Fibroblast of lung (primary cell): ENCODE measurements at places on chromosomes 3 and 15.

DNA sequence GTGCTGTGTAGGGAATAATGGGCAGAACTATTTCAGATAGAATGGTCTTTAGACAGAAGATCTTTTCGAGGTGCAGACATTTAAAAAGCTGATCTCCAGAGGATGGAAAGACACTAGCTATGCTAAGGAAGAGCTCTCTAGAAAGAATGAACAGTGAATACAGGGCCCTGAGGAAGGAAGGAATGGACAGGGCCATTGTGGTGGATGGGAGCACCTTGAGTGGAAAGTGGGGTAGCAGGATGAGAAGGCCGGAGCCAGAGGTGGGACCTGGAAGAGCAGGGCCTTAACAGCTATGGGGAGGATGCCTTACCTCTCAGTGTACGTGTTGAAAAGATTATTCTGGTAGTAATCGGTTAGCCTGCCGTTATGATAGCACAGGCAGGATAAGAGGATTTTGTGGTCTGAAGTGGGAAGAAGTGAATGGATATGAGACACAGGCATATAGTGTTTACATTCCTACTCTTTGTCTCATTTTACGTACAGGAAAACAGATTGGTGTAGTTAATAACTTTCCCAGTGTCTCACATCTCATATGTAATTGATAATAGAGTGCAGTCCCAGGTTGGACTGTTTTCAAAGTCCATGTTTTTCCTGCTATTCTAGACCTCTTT lies 172.4 kb downstream of the KLHL25 start:
- peak; percentile 89 for DNase-seq

DNA sequence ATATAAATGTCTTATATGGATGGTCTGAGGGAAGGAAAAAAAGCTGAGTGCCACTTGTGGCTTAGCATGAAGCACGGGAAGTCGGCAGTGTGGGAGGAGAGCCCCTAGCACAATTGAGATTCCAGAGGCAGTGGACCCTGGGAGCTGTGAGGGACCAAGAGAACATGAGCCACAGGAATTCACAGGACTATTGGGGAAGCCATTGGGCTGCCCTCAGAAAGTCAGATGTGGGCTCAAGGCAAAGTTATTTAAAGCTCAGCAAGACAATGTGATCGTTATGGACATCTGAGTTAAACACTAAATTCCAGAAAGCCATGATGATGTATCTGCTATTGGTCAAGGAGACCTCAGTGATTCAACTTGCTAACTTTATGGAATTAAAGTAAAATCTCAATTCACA lies 380.8 kb upstream of the IL12A start:
- DNase-seq = peak; percentile 40

GRCh38 chr3:61172203-61172602 lies 79.0 kb downstream of the FHIT start:
- no peak for DNase-seq

GRCh38 chr3:62954580-62954979 lies 79.4 kb upstream of the CADPS start:
- DNase-seq = peak; percentile 36

- DNase-seq = no peak
Measured at GRCh38 chr3:38984110-38984509, 67.6 kb downstream of the SCN11A start.

- no peak for DNase-seq
Measured at GRCh38 chr3:78668302-78668701, 1099.5 kb downstream of the ROBO1 start.

- DNase-seq = no peak
Measured at GRCh38 chr15:60121845-60122244, 117.7 kb downstream of the FOXB1 start.

DNA sequence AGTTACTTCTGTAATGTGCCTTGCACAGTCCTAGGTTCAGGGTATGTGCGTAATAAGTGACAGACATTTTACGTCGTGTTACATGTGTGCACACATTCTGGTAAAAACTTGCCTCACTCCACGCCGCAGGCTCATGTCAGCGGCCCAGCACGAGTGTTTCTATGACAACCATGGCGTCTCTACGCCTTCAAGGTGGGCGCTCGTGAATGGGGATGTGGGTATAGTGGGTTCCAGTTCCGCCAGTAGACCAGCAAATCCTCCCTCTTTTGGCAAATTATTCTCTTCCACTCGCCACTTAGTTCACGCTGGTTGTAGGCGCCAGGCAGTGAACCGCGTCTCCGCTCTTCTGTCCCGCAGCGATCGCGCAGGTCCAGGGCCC lies 40.3 kb downstream of the CHST14 start:
- no peak for DNase-seq

DNA sequence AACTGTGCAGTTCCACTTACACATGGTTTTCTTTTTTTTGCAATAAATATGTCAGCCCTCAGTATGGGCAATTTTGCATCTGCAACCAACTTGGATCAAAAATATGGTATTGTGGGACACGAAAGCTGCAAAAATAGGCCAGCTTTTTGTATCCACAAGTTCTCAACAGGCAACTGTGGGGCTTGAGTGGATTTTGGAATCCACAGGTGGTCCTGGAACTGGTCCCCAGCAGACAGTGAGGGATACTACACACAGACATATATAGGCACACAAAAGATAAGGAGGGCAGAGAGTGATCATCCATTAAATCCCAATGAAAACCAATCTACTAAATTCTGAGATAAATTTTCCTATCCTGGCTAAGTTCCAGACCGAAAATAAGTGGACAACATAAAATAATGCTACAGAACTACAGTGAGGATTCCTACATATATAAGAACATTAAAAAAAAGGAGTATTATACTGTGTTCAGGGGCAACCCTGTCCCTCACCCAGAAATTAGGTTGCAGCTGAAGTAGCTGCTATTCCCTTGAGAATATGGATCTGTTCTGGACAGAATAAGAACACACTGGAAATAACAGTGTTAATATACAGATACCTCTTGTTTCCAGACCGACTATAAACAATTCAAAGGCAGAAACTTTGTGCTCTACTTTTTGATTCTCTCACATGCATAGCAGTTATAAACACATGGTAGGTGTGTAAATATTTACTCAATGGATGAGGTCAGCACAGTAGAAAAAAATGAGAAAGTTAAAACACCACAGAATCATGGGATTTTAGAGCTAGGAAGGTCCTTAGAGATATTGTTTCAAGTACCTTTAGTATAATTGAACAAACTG lies 25.4 kb downstream of the DENND4A start:
- DNase-seq = peak; percentile 63

GRCh38 chr3:115825046-115825445 lies 201.7 kb downstream of the GAP43 start:
- DNase-seq = no peak

GRCh38 chr15:74780523-74781430 lies 1.1 kb upstream of the CSK start:
- peak; percentile 19 for DNase-seq

GRCh38 chr15:50219820-50220219 lies 37.8 kb downstream of the SLC27A2 start:
- no peak for DNase-seq

DNA sequence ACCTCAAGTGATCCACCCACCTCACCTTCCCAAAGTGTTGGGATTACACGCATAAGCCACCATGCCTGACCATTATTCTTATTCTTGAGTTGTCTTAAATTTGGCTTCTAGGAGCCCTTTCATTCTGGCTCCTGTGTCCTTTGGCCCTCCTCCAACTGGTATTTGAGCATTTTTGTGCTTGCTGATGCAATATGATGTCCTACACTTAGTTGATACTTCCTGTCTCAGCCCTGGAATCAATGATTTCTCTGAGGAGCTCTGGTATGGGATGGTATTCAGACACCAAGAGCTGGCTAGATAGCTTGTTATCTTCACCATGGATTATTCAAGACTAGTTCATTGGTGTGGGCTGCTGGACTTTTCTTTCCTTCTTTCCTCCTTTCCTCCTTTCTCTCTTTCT lies 25.4 kb downstream of the ZNF621 start:
- DNase-seq = peak; percentile 20

DNA sequence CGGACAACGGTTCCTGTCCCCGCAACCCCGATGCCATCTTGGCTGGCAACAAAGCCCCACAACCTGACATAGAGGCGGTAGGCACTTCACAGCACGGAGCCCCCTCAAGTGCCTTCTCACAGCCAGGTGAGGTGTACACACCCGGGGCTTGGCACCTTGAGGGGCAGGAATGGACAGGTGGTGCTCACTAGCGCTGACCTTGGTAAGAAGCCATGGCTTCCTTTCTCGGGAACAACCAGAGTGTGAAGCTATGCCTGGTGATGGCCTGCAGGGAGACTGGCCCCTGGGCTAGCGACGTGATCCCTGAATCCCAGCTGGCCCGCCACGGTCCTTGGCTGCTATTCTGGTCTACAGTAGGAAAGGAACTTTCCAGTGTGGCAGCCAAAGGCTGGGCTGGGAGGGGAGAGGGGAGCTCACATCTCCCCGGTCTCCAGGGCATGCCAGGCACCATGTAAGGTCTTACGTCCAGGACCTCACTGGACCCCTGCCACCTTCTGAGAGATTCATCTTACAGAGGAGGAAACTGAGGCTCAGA lies 70.6 kb upstream of the RPL32 start:
- DNase-seq = no peak

- peak; percentile 32 for DNase-seq
Measured at GRCh38 chr15:31328428-31328968, 1.9 kb downstream of the KLF13 start.
